Skeletal muscle cell (primary cell): ENCODE measurements at places on chromosomes 1 and 21.
A peak's percentile ranks its signal among the peaks of the same experiment; 100 is the strongest.

DNA sequence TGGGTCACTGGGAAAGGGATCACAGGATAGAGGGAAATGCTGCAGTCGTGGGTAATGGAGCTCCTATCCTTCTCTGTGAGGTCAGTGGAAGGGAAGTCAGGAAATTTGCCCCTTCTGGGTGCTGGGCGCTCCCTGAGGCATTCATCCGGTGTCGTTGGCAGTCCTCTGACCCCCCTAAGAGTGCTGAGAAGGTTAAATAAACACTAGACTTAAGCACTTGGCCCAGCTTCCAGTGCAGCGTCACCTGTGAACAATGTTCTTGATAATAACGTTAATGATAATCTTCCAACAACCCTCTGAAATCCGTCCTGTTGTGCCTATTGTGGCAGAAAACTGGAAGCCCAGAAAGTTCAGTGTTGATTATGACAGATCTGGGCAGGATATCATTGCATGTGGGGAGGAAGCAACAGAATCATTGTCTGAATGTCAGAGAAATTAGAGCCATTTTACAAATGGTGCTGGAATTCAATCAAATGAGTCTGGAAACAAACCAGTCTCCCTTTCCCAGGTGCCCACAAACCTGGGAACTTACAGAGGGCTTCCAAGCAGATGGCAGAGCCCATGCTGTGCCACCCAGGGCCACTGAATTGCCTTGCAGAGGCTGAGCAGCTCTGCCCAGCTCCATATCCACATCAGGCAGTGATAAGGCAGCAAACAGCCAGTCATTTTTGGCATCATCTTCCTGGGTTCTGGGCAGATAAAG is 216.8 kb downstream of the KAZN start:
- DNase-seq, result no peak

DNA sequence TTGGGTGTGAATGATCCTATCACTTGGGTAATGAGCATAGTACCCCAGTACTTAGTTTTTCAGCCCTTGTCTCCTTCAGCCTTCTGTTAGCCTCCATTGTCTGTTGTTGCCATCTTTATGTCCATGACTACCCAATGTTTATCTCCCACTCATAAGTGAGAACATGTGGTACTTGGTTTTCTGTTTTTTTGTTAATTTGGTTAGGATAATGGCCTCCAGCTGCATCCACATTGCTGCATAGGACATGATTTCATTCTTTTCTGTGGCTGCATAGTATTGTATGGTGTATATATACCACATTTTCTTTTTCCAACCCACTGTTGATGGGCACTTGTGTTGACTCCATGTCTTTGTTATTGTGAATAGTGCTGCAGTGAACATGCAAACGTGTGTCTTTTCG is 39.6 kb upstream of the GPR52 start:
- DNase-seq, result no peak

GRCh38 chr1:162138599-162139181 is 69.2 kb downstream of the NOS1AP start:
- DNase-seq, result no peak

GRCh38 chr1:63603810-63604209 is 10.6 kb downstream of the PGM1 start:
- no peak for DNase-seq

GRCh38 chr1:118563981-118564951 is 379.2 kb upstream of the SPAG17 start:
- peak; percentile 9 for DNase-seq

DNA sequence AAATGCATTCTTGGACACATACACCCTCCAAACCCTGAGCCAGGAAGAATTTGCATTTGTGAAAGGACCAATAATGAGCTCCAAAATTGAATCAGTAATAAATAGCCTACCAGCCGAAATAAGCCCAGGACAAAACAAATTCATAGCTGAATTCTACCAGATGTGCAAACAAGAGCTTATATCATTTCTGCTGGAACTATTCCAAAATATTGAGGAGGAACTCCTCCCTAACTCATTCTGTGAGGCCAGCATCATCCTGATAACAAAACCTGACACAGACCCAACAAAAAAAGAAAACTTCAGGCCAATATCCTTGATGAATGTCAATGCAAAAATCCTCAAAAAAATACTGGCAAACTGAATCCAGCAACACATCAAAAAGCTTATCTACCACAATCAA is 6.7 kb downstream of the SPRR2E start:
- DNase-seq, result no peak

DNA sequence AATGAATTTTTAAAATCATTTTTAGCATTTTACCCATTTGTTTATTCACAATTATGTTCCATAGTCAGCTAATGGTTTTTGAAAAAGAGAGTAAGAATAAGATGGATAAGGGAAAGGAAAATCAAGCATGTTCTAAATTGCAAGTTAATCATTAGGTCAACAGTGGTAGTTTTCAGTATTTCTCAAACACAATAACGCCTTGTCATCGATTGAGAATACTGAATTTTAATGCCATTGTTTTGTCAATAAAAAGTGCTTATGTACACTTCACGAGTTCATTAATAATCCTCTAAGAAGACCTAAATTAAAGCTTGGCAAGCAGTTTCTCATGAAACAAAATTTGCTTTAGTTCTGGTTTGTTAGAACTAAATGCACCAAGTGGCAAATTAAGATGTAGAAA is 100.3 kb downstream of the RERE start:
- no peak for DNase-seq

GRCh38 chr21:37237764-37238163 is 29.4 kb downstream of the VPS26C start:
- DNase-seq, result no peak

DNA sequence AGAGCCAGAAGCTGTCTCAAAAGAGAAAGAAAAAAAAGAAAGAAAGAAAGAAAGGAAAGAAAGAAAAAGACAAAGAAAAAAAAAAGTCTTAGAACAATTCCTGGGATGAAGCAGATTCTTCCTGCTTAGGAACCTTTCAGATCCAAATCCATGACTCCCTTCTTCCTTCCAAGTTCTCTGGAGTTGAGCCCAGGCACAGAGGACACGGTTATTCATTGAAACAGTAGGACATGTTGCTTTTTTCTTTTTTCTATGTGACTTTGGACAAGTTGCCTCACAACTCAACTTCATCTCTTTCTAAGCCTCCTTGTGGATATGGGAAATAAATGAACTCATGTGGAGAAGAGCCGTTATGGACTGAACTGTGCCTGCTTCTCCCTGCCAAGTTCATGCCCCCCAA is 14.7 kb upstream of the TNFRSF8 start:
- DNase-seq, result no peak

GRCh38 chr1:47187231-47187925 is 2.5 kb downstream of the PDZK1IP1 start:
- no peak for DNase-seq

GRCh38 chr1:228987286-228987685 is 252.0 kb downstream of the RHOU start:
- DNase-seq, result no peak

DNA sequence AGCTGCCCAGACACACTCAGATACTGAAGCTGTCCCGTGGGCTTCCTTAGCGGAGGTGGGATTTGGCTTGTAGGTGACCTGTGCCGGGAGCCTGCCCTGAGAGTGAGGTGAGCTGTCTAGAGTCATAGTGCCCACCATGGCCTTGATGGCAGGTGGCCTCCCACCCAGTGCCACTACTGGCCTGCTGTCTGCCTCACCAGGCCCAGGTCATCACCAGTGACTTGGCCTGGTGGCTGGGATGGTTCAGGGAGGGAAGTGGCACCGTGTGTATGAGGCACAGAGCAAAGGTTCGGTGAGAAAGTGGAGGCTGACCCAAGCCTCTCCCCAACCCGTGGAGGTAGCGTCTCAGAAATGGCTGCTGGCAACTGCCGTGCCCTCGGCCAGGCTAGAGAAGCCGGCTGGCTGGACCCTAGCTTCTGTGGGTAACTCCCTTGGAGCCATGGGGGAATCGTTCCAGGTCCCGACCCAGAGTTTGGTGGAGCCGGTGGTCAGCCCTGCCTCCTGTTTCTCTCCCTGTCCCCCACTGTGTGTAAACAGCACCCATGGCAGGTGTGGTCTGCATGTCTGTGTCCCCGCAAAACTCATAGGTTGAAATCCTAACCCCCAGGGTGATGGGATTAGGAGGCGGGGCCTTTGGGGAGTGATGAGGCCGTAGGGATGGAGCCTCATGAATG is 155.4 kb upstream of the C1orf174 start:
- DNase-seq, result no peak

DNA sequence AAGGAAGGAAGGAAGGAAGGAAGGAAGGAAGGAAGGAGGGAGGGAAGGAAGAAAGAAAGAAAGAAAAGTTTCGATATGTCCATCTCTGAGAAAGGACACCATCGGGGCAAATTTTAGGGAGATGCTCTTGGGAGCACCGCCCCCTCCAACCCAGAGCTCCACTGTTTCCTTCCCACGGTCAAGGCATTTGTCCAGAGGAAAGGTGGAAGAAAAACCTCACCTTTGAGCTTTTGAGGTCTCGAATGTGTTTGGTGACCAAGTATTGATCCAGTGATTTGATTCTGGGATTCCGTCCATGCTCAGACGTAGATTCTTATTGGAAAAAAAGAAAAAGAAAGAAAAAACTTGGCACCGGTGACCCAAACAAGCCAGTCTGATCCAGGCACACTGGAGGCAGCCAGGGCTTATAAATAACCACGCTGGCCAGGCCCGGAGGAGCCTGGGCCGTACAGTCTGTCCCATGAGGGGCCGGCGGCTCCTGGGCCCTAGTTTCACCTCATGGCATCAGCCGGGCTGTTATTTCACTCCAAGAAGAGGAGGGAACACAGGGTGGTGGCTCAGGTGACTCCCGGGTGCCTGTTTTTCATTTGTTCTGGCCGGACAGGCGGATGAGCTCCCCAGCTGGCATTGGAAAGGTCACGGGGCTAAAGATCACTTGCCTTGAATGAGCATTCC is 36.1 kb upstream of the SLC25A33 start:
- no peak for DNase-seq

GRCh38 chr1:230049731-230050130 is 17.3 kb upstream of the GALNT2 start:
- DNase-seq, result no peak

DNA sequence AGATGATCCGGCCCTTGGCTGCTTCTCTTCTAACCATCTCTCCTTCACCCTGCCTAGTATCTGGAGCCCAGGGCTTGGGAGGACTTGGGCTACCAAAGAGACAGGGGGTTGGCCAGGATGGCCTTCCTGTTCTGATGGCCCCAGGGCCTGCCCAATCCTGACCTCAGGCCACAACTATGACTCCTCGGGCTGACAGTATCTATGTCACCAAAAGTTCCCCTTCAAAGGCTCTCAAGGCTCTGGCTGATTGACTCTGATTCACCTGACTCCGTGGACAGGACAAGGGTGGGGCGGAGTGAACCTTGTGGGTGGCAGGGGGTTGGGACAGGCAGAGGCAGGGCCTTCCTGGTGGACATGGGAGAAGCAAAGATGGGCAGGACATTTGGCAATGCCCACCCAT is 12.7 kb downstream of the MEF2D start:
- no peak for DNase-seq

- DNase-seq, result no peak
Measured at GRCh38 chr1:241202401-241202800, 154.6 kb downstream of the RGS7 start.

DNA sequence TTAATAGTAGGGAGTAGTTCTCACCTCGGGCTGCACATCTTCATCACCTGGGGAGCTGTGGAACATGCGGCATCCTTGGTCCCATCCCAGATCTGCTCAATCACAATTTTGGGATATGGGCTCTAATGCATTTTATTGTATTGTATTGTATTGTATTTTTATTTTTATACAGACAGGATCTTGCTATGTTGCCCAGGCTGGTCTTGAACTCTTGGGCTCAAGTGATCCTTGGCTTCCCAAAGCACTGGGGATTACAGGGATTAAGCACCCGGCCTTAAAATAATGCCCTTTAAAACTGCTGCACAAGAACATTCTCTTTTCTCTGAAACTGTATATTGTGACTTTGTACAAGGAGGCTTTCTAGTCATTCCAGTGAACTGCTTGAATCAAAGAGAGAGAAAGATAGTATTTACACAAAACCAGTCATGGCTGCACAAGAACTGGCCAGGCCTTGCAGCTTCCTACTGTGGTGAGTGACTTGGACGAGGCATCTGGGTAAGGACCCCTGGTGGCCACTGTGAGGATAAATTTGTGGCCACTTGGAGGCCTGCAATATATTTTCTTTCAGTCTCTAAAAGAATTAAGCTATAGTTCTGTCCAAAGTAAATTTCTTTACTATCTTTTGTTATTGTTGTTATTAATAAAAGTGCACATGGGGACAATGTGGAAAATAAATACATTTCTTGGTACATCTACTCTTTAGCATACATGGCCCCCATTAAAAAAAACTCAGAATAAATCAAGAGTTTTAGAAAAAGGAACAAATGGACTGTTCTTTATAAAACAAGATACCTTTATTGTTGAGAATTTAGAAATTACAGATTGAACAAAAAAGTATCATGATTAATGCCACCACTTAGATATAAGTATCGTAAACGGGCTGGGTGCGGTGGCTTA is 48.0 kb downstream of the TBCE start:
- DNase-seq, result peak; percentile 41

GRCh38 chr1:225999912-226000337 is 782 bp upstream of the SDE2 start:
- no peak for DNase-seq

- DNase-seq, result peak; percentile 88
Measured at GRCh38 chr1:198681831-198682759, 43.3 kb downstream of the PTPRC start.

DNA sequence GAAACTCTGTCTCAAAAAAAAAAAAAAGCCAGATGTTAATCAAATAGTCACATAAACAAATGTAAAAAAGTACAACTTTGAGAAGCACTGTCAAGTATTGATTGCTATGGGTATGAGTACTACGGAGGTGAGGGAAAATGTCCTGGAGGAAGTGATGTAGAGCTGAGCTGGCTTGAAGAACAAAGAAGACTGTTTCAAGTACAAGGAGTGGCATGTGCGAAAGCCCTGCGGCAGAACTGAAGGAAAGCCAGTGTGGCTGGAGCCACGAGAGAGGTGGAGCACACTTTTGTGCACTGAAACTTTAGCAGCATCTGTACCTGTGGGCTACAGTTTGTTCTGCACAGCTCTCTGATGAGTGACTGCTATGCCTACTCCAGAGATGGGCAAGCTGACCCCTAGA is 5.4 kb upstream of the RPS6KA1 start:
- no peak for DNase-seq

GRCh38 chr1:151881479-151881878 is 27.8 kb downstream of the THEM4 start:
- DNase-seq, result no peak

DNA sequence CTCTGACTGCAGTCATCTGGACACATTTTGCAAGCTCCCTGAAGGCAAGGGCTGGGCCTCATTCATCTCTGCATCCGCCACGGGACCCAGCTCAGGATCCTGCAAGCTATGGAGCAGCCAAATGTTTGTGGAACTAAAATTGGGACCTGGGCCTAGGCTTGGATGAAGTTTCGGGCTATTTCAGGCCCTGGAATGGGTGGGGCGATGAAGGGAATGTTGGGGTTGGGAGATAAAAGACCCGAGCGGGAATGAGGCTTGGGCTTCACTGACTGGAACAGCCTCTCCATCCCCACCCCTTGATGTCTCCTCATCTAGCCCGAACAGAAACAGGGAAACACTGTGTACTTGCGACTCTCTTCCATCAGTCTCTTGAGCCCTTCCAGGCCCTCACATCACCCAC is 7.3 kb upstream of the AHCYL1 start:
- no peak for DNase-seq
